Ovary (tissue), 10 donors: ENCODE measurements at places on chromosomes 1 and 21. TPM values are rescaled to one million over a fixed set of nuclear protein-coding genes. Genes with fewer than 3 reads are reported as not detected.

- no peaks in the 10 kb centered on the region for H3K4me1 ChIP-seq
- H3K27ac ChIP-seq: no peak within 1 kb of the TSS
- no peak for DNase-seq
Measured at GRCh38 chr1:17248781-17249180, at the start of gene PADI3. Gene PADI3, plus strand, starts transcription at chr1:17249098. Its CDS starts 40 bp downstream, at chr1:17249138.

The SPATA46 gene
- not detected for total RNA-seq

GRCh38 chr1:11881749-11882441 lies 23.1 kb upstream of the NPPB start:
- H3K4me3 ChIP-seq: no peak overlapping the region
- DNase-seq: no peak
- H3K27me3 ChIP-seq: no peaks in the 10 kb centered on the region
- no peaks in the 10 kb centered on the region for H3K36me3 ChIP-seq

The CELA2B gene
- 0.46 TPM for total RNA-seq

DNA sequence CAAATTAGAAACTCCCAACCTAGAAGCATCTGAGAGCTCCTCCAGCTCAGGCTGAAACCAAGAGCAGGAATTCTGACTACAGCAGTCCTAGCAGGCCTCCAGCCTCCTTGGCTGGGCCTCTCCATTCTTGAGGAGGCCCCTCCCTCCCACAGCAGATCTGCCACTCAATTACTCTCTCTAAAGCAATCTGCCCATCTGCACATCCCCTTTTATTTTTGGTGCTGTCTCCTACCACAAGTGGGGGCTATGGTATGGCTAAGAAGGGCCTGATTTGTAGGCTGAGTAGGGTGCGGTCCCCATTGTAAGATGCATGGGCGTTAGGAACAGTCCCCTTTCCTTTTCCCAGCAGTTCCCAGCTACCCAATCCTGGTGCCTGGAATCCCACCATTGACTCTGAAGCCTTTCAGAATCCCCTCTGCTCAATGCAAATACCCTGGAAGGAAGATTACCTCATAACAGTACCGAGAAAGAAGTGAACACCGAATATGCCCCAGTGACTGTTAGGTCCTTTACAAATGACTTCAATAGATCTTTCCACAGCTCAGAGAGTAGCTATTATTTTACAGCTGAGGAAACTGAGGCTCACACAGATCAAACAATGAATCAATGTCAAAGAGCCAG lies 11.6 kb upstream of the TTC39A start:
- no peak overlapping the region for H3K27ac ChIP-seq
- H3K36me3 ChIP-seq: no peaks in the 10 kb centered on the region
- no peaks in the 10 kb centered on the region for H3K27me3 ChIP-seq

The PHLDA3 gene
- 30.6 TPM for total RNA-seq

DNA sequence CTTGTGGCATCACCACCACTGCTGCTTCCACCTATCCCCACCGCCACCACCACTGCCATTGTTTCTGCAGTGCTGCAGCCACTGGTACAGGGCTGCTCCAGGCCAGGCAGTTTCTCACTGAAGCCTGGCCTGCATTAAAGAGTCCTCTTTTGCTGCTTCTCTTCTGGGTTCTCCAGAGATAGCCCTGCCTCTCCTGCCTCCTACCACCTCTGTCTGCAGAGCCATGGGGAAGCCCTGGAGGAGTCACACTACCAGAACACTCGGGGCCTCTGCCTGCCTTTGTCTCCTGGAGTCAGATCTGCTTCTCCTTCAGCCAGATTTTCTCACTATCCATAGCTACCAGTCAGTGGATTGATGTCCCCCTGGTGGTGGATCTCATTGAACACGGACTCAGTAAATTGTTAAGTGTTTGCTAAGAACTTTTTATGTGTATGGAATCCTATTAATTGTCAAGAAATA lies 37.7 kb upstream of the DDAH1 start:
- DNase-seq: peak; percentile 48
- H3K36me3 ChIP-seq: no peaks in the 10 kb centered on the region
- H3K4me3 ChIP-seq: no peak overlapping the region
- H3K27me3 ChIP-seq: no peaks in the 10 kb centered on the region
- H3K4me1 ChIP-seq: no peaks in the 10 kb centered on the region
- no peak overlapping the region for H3K27ac ChIP-seq

DNA sequence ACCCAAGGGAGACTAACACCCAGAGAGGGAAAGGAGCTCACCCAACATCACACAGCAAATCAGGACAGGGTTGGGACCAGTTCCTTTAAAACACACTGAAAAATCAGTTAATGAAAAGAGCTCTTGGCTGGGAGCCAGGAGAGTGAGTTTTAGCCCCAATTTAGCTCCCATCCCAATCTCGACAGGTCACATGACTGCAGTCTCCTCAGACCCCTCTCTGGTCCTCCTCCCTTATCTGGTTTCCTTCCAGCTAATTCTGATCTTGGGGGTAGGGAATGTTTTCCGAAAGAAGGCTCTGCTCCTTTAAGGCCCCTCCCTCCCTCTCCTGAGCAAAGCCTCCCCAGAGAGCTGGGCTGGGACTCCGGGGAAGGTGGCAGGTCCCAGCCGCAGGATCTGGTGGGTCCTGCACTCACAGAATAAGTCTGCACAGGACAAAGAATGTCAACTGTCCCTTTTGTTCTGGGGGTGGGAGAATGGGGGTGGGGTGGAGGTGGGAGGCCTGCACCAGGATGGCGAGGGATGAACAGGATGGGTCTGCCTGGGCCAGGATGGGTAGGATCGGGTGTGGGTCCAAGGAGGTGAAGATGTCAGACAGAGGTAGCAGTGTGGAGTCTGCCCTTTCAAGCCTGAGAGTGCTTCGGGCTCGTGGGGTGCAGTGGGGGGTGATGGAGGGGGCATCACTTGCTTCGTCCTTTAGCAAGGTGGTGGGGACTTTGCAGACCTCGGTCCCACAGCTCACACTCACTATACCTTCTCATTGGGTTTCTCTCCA lies 57.3 kb upstream of the SSBP3 start:
- no peak overlapping the region for H3K4me3 ChIP-seq
- H3K27me3 ChIP-seq: no peaks in the 10 kb centered on the region
- no peak for DNase-seq

DNA sequence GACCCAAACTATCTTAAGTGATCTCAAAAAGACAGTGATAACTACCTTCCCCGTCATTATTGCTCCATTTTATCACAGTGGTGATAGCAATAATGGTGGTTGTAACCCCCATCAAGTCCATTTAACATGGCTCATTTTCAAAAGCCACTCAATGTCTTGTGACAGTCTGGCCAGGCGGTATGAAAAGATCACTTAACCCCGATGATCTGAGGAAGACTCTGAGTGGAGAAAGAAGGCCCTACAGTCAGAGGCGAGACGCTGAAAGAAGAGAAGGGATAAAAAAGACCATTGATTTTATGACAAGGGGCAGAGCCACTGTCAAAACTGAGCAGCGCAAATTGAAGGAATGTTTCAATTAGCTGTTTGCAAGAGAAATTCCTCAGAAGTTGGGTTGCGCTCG lies 417.2 kb upstream of the PBX1 start:
- no peak overlapping the region for H3K4me3 ChIP-seq
- no peaks in the 10 kb centered on the region for H3K4me1 ChIP-seq
- H3K36me3 ChIP-seq: no peaks in the 10 kb centered on the region
- DNase-seq: no peak

- H3K4me1 ChIP-seq: no peaks in the 10 kb centered on the region
- no peaks in the 10 kb centered on the region for H3K27me3 ChIP-seq
- no peak overlapping the region for H3K27ac ChIP-seq
- H3K36me3 ChIP-seq: no peaks in the 10 kb centered on the region
- H3K4me3 ChIP-seq: no peak overlapping the region
- no peak for DNase-seq
Measured at GRCh38 chr21:25974964-25975363, 195.6 kb downstream of the APP start.

The CCDC185 gene
- not detected for total RNA-seq

DNA sequence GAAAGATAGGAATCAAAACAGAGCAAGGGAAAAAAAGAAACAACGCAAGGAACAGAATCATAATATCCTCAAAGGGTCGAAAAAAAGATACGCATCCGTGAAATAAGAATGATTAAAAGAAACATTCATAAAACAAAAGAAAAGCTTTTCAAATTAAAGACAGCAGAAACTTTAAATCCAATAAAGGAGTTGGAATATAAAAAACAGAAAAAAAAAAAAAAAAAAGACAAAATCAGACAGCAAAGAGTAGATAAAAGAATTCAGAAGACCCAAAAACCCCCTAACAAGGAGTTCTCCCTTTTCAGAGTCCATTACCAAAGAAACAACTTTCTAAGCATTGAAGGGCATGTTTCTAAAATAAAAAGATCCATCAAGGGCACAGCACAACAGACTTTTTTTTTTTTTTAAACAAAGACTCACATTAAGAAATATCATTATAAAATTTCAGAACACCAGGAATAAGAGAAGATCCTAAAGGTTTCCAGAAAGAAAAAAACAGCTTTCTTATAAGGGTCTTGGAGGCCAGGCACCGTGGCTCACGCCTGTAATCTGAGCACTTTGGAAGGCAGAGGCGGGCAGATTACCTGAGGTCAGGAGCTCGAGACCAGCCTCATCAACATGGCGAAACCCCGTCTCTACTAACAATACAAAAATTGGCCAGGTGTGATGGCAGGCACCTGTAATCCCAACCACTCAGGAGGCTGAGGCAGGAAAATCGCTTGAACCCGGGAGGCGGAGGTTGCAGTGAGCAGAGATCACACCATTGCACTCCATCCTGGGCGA lies 44.7 kb downstream of the ENAH start:
- DNase-seq: no peak
- H3K4me3 ChIP-seq: no peak overlapping the region
- peaks cover 26% of the 10 kb centered on the region for H3K4me1 ChIP-seq
- peak overlapping the region; percentile 28 for H3K27ac ChIP-seq

DNA sequence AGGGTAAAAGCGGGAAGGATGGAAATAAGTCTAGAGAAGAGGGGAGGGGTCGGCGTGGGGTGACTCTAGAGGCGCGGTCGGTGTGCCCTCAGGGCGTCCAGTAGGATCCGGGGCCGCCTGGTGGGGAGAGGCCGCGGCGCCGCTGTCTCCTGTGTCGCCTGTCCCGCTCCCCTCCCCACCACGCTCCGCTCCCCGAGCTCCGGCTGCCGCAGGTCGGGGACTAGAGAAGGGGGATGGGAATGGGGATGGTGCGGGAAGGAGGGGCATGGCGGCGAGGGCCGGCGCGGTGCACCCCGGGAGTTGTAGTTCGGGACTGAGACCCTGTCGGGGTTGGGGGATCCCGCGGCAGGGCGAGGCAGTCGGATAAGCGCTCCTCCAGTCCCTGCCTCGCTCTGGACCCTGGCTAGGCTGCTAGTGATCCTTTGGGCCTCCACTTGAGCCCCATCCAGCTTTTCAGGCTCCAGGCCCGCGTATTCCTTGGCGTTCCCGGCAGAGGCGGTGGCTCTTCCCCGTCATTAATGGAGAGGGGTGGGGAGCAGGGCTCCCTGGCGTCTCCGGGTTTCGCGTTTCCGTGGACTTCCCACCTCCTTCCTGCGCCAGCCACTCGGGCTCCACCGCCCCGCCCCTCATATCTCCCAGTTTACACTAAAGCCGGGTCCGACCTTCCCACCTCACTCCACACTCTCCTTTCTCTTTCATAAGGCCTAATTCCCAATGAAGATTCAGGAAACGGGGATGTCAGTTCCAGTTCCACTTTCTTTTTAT lies at the start of gene ENTREP3:
TSS of gene ENTREP3 (minus strand) at position 241 of the 765 bp plus-strand sequence. CDS start 606 bp downstream, outside the sequence.
- H3K27me3 ChIP-seq: no peaks in the 10 kb centered on the region
- H3K4me3 ChIP-seq: peak within 1 kb of the TSS; percentile 73
- peak; percentile 90 for DNase-seq
- peak within 1 kb of the TSS; percentile 94 for H3K27ac ChIP-seq
- peaks cover 7% of the 10 kb centered on the region for H3K4me1 ChIP-seq
- no peaks in the 10 kb centered on the region for H3K36me3 ChIP-seq

- no peaks in the 10 kb centered on the region for H3K4me1 ChIP-seq
- DNase-seq: no peak
- H3K27me3 ChIP-seq: no peaks in the 10 kb centered on the region
- no peaks in the 10 kb centered on the region for H3K36me3 ChIP-seq
- H3K4me3 ChIP-seq: no peak overlapping the region
Measured at GRCh38 chr1:17791055-17791390, 35.9 kb downstream of the ACTL8 start.
